GM23248 (cell line): ENCODE measurements at places on chromosomes 2 and 18. TPM values are rescaled to one million over a fixed set of nuclear protein-coding genes. Genes with fewer than 3 reads are reported as not detected.

VAMP8 gene
- total RNA-seq, result 1.7 TPM in 1 of 2 replicates, not detected in the other

DNA sequence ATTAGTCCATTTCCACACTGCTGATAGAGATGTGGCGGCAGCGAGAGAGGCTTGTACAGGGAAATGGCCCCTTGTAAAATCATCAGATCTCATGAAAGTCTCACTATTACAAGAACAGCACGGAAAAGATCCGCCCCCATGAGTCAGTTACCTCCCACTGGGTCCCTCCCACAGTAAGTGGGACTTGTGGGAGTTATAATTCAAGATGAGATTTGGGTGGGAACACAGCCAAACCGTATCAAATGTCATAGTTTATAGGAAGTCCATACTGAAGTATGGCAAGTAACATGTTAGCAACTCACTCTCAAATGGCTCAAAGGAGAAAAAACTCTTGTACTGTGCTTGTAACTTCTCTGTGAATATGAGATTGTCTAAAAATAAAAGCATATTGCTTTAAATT lies 56.1 kb downstream of the FARP2 start:
- peak; percentile 17 for DNase-seq

- DNase-seq, result peak; percentile 44
Observed at GRCh38 chr2:201900362-201900761, 94.0 kb downstream of the CDK15 start.

GKN2 gene
- not detected in 2 replicates for total RNA-seq

LHCGR gene
- not detected in 2 replicates for total RNA-seq

DNA sequence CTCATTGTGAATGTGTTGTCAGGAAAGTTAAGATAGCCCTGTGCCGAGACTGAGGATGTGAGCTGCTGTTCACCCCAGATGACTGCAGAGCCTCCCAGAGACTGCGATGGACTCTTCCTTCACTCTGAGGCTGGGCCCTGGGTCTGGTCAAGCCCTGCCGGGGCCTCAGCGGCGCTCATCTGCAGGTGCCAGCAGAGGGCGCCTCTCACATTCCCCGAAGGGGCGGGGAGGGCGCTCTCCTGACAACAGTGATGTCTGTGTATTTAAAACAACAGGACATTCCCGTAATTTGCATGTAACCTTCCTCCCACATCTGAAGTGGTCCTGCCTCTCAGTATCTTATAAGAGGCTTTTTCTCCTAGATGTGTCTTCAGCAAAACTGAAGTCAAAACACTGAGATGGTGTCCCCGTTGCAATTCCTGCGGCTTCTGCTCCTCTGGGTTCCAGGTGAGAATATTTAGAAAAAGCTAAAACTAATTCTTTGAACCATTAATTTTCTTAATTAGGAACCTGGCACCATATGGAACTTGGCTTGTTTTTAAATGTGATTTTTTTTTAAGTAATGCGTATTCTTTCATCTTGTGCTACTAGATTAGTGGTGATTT lies 1377.9 kb downstream of the RPIA start:
- DNase-seq, result peak; percentile 66

DNA sequence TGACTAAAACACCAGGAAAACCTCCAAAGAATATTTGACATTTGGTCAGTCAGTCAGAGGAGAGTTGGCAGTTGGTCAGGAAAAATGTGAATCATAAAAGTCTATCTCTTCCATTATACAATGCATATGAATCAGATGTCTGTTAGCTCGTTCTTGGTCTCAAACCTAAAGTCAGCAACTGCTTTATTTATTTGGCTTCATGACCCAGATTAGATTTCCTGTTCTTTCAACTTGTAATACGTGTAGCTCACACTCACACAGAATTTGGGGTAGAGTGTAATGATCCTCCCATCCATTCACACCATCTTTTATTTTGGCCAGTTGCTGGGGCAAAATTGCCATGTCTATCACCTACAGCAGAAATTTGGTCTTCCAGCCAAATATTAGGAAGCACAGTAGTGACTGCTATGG lies 81.9 kb upstream of the COL5A2 start:
- DNase-seq, result peak; percentile 86

DNA sequence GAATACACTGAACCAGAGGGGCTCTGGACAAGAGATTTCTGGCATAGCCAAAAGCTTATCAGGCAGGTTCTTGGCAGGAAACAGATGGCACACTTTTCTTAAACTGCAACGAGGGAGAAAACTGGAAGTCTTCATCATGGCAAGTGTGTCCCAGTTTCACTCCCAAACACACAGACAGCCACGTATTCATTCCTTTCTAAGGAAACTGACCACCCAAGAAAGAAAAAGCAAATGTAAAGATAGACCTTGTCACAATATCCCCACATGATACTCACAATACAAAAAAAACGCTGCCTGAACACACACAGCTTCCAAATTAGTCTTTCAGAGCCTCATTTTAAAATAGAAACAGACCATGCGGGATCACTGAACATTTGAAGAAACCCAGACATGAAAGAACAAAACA lies 40.6 kb upstream of the RTTN start:
- DNase-seq, result no peak

DNA sequence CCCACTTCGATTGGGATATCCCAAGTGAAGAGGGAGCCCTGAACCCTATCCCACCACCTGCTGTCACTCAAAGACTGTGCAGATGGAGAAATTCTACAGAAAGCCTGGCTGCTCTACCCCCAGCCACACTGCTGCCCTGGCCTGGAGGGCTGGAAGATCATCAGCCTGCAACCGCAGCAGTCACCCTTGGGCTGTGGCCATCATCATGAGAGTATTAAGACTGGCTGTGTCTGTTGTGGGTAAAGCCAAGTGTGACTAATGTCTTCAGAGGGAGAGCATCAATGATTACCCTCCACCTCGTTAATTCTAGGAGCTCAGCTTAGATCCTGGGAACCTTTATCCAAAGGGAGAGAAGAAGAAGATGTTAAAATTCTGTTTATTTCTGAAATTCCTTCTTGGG lies 221.5 kb downstream of the TFCP2L1 start:
- peak; percentile 74 for DNase-seq

DNA sequence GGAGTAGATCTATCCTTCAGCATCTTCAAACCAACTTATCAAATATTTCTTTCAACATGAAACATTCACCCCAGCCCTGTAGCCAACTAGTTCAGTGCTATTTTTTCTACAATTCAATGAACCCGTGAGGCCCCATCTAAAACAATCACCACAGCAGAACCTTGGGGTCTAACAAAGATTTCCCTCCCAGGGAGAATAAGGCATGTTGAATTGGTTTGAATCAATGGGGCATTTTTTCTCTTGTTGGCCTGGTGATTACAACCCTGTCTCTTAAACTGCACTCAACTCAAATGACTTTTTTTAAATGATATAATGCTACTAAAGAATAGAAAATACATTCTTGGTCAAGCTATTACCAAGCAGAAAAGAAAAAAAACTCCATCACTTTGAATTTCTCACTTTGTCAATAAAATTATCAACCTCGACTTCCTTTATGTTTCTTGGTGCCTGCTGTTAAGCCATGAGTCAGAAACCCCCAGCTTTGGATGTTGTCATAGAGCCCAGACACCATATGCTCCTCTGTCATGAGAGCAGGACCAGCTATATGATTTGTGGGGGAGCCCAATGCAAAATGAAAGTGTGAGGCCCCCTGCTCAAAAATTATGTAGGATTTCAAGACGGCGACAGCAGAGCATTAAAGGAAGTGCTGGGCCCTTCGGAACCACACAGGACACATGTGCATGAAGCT lies 282.4 kb downstream of the MEIS1 start:
- no peak for DNase-seq

TBC1D8 gene
- total RNA-seq, result 2.6 and 3.4 TPM in 2 replicates

DNA sequence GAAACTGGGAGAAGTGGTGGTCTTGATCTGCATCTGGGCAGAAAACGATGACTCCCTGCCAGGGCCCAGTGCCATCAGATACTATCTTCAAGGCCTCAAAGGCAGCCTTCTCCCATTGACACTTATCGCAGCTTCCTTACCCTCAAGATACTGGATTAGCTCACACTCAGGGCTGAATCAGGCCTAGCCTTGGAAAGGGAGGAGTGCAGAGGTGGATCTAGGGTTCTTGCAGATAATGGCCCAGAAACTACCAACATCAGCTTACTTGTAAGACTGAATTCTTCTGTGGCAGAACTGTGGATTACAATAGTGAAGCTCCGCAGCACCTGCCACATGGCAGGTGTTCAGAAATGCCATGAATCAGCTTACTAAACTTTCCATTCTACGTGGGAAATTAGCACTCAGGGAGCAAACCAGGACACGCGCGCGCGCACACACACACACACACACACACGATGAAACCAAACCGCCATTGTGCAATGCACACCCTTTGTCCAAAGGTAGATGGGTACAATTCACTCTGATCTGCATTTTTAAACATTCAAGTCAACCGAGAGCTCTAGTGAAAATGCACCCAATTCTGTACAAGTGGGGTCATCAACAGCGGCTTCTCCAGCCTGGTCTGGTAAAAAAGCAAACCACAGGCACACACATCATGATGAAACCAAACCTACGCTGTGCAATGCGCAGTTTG lies 26.3 kb upstream of the TMEM182 start:
- no peak for DNase-seq

DNA sequence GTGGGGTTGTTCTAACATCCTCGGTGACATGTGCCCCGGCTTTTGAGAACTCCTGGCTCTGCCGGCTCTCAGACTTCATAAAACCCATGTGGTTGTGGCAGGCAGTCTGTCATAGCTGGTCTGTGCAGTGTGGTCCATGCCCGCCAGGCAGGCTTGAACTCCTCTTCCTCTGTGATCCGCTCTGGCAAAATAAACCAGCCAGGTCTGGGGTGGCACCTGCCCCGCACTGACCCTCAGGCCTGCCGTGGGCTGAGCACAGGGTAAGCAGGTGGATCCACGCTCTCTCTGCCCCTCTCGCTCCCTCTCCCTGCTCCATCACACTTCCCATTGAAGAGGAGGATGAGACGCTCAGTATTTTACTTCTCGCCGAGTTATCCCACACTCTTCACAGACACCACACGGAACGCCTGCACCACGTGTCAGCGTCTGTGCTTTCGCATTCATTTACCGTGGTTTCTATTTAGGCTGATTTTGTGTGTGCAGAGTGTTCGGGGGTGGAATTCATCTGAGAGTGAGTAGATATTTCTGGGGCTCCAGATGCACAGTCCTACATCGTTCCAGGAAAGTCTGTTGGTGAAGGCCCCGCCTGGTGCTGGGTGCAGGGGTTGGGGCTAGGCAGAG lies 56.4 kb downstream of the RTP5 start:
- DNase-seq, result no peak

GRCh38 chr2:168929031-168929430 lies 27.9 kb downstream of the G6PC2 start:
- no peak for DNase-seq

DNA sequence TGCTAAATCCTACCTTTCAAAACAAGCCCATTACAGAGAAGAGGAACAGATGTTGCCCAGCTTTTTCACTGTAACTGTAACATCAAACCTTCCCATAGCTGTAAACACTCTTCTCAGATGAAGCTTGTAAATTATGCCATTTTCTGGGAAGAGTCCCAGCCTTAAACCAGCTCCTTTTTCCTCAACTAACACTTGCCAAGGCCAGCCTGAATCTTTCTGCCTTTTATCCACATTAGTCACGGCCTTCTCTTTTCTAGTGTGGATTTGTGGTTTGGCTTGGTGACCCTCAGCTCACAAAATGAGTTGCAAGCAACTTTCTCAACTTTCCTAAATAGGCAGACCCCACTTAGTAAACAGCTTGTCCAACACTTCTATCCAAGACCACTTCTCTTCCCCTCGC lies 90.2 kb downstream of the CABLES1 start:
- peak; percentile 96 for DNase-seq

GRCh38 chr2:161100211-161100895 lies 59.9 kb upstream of the TANK start:
- DNase-seq, result no peak

METTL4 gene
- total RNA-seq, result 5.6 and 16.9 TPM in 2 replicates

CFAP53 gene
- total RNA-seq, result 0.11 and 0.25 TPM in 2 replicates

- DNase-seq, result no peak
Observed at GRCh38 chr2:76039505-76039904, 328.8 kb upstream of the GCFC2 start.

GRCh38 chr2:207143215-207144172 lies 22.3 kb downstream of the KLF7 start:
- peak; percentile 88 for DNase-seq

SCYGR2 gene
- not detected in 2 replicates for total RNA-seq

DNA sequence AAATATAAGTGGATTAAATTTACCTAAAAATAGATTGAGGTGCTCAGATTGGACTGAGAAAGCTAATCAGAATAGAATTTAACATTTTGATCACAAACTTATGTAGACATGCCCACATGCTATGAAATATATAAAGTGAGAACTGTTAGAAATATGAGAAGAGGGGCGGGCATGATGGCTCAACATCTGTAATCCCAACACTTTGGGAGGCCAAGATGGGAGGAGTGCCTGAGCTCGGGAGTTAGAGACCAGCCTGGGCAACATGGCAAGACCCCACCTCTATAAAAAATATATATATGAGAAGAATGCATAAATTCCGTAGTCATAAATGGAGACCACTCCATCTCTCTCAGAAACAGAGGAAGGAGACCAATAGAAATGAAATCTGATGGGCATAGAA lies 25.7 kb downstream of the NTSR2 start:
- DNase-seq, result no peak

MGAT5 gene
- total RNA-seq, result 15.9 and 23.1 TPM in 2 replicates

DNA sequence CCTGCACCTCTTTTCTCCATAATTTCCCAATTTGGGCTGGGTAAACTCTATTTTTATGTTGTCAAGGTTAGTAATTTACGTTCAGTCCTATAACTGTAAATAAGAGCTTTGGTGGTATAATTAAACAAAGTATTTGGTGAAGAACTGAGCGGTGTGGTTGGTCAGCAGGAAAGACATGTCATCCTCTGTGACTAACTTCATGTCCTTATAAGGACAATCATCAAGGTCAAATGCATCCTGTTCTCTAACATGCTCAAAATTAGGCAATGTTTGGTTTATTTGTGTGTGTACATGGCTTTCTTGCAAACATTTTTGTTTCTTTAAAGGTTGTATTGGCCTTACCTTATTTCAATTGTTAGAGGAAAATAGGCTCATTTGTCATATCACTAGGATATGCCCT lies 121.5 kb upstream of the NABP1 start:
- peak; percentile 19 for DNase-seq

DNA sequence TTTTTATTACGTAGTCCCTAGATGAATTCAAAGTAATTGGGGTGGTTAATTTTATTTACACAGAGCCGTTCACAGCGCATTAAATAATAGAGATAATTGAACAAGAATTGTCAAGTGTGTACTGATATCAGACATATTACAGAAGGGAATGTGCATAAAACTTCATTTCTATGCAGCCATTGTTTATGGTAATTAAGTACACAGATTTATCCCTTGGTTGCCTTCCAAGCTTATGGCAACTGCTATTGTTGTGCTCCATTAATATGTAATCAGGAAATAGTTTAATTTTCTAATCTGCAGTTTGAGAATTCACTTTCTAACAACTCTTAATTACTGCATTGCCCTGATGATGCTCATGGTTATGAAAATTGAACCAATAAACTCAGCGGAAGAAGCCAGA lies 47.3 kb upstream of the OTX1 start:
- DNase-seq, result no peak

DNA sequence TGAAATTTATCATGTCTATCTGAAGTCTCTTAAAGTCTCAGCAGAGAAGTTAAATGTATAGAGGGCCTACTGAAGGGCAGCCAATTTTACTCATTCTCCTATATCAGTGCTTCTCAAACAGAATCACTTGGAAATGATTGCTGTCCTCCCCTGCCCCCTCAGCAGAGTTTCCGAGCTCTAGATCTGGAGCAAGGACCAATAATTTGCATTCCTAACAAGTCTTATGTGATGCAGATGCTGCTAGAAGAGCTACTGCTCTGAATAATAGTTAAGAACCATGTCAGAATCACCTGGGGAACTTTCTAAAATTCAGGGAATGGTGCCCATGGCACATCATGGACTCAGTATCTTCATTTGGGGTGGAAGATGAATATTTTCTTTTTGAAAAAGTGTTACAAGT lies 105.6 kb upstream of the EPHA4 start:
- no peak for DNase-seq

GRCh38 chr18:68944330-68944729 lies 146.4 kb downstream of the CCDC102B start:
- DNase-seq, result no peak
